ENCODE measurements at places on chromosomes 7 and 10.
A peak's percentile ranks its signal among the peaks of the same experiment; 100 is the strongest.

DNA sequence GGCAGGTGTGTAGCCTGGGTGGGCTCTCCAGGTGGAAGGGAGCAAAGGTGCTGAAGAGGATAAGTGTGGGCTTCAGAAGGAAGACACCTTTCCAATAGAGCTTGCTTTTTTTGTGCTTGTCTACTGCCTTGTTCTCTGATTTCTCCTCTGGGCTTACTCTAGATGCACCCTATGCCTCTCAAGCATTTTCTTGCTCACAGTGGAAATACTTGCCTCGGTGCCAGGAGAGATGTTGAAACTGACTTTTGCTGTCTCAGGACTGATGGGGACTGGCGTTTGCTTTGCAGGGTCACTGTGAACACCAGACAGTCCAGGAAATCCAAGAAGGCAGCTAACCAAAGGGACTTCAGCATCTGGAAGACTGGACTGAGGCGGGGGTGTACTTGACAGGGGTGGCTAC lies 187.9 kb downstream of the SNX10 start:
- no peak for DNase-seq

DNA sequence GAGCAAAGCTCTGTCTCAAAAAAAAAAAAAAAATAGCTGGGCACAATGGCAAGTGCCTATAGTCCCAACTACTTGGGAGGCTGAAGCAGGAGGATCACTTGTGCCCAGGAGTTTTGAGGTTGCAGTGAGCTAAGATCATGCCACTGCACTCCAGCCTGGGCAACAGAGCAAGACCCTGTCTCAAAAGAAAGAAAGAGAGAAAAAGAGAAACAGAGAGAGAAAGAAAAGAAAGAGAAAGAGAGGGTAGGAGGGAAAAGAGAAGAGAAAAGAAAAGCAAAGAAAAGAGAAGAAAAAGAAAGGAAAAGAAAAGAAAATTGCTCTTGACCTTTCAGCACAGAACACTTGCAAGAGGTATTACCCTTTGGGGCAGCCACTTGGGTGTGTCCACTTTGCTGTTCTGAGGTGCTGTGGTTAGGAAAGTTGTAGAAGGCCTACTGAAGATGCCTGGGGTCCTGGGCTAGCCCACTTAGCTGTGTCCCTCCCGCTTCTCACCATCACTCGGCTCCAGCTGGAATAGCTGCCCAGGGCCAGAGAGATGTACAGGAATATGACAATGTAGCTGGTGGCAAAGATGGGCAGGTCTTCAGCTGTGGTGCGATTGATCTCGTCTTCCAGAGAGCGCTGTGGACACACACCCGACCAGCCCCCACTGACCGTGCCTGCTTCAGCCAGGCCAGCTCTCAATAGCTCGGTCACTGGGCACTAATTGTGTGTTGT lies 5.6 kb downstream of the NPC1L1 start:
- no peak for DNase-seq

DNA sequence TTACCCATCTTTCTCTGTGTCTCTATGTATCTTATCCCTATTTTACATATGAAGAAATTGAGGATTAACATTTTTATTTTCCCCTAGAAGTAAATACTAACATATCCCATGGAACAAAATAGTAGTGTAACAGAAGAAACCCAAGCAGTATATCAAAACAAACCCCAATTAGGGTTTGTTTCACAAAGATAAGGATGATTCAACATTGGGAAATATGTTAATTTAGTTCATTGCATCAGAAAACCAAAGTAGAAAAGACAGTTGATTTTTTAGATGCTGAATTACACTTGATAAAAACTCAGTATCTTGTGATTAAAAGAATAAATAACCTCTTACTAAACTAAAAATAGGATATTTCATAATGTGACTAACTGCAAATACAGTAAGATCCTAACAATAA lies 87.8 kb downstream of the GLCCI1 start:
- peak; percentile 33 for DNase-seq

DNA sequence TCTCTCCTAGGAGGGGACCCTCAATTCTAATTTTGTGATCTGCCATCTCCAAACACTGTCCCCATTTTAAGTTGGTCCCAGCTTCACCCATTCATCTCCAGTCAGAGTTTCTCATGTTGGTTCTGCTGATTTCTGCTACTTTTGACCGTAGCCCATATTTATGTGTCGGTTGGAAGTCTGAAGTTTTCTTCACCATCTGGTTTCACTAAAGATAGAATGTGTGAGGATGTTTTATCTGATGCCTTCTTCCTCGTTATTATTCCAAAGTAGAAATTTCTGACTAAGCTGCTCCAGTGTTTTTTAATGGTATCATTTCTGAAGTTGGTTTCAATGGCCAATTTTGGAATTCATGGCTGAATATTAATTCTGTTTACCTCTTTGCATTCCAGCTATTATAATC lies 21.3 kb upstream of the IFIT2 start:
- DNase-seq = peak; percentile 46

- no peak for DNase-seq
Observed at GRCh38 chr10:130739757-130740145, 571.8 kb downstream of the TCERG1L start.

- no peak for DNase-seq
Observed at GRCh38 chr7:148049068-148049467, 541.5 kb upstream of the C7orf33 start.

GRCh38 chr7:84394219-84394618 lies 199.6 kb upstream of the SEMA3A start:
- no peak for DNase-seq

DNA sequence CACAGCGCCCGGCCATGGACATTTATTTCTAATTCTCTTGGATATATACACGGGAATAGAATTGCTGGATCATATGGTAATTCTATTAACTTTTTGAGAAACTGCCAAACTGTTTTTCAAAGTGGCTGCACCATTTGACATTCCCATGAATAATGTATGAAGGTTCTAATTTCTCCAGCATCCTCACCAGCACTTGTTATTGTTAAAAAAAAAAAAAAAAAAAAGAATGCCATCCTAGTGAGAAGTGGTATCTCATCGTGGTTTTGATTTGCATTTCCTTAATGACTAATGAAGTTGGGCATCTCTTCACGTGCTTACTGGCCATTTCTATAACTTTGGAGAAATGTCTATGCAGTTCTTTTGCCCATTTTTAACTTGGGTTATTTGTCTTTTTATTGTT lies 13.5 kb downstream of the CNNM2 start:
- DNase-seq = no peak

DNA sequence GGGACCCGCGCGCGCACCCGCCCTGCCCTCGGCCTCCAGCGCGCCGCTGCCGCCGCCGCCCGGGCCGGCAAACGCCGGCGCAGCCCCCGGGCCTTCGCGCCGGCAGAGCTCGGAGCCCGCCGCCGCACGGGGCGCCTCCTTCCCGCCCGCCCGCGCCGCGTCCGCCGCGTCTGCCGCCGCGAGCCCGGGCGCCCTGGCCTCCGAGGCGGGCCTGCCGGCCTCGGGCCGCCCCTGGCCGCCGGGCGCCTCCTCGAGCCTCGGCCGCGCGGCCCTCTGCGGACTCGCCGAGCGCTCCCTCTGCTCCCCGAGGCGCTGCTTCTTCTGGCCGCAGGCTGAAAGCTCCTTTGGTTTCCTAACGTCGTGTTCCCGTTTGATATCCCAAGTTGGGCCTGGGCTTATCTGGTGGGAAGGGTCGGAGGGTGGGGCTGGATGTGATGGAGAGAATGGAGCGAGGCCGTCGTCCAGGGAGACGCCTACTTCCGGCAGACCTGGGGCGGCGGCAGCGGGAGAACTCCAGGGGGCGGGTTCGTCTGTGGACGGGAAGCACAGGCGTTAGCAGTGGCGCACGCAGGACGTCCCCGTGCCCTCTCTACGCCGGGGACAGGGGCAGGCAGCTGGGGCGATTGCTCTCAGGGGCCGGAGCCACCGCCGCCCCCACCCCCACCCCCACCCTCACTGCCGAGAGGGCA lies 221.0 kb downstream of the PHTF2 start:
- DNase-seq = peak; percentile 71

DNA sequence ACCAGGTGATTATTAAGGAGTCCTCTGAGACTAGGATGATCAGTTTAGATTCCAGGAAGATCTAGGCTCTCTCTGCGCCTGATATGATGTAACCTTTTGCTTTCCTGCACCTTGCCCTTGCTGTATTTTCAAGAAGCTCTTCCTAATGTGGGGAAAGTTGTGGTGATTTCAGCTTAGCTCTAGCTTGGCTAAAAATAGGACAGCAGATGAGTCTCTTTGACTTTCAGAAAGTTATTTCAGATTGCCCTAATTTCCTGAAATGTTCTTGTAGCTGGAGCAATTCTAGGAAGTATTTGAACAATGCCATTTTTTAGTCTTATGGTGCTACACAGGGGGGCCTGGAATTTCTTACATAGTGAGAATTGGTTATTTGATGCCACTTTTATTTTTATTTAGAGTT lies 3.8 kb downstream of the LCOR start:
- peak; percentile 20 for DNase-seq

- DNase-seq = peak; percentile 8
Observed at GRCh38 chr7:3888096-3888495, 587.0 kb downstream of the SDK1 start.

- DNase-seq = no peak
Observed at GRCh38 chr10:97590082-97590747, 694 bp downstream of the C10orf62 start.

DNA sequence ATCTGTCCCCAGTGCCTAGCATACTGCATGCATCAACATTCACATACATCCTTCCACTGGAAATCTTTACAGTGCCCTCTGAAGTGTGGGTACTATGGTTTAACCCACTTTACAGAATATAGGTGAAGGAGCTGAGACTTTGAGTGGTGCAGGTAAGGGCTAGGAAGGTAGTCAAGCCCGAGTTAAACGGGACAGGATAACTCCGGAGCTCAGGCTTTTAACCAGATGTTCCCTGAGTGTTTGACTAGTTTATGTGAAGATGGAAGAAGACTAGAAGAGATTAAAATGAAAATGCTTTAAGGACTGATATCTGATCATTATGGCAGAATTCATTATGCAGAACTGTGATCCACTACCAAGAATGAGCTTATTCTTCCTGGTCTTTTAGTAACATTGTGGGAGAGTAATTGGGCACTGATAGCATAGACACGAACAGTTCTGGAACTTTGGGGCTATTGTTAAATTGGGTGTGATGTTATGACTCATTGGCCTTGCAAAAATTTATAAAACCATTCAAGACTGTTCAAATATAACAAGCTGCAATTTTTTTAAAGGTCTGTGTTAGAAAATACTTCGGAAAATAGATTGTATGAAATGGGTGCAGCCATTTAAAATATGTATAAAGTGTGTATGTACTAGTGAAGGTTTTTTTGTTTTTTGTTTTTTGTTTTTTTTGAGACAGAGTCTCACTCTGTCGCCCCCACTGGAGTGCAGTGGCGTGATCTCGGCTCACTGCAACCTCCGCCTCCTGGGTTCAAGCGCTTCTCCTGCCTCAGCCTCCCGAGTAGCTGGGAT lies 4.4 kb downstream of the CUL1 start:
- DNase-seq = no peak

- DNase-seq = no peak
Observed at GRCh38 chr10:57247271-57247670, 886.2 kb upstream of the ZWINT start.

- no peak for DNase-seq
Observed at GRCh38 chr10:111993872-111994426, 189.6 kb downstream of the GPAM start.

- DNase-seq = no peak
Observed at GRCh38 chr7:143018931-143019330, 8.0 kb downstream of the OR9A2 start.

GRCh38 chr7:2651336-2651735 lies 19.6 kb downstream of the TTYH3 start:
- DNase-seq = peak; percentile 40

- no peak for DNase-seq
Observed at GRCh38 chr7:37759526-37759925, 76.0 kb downstream of the GPR141 start.

DNA sequence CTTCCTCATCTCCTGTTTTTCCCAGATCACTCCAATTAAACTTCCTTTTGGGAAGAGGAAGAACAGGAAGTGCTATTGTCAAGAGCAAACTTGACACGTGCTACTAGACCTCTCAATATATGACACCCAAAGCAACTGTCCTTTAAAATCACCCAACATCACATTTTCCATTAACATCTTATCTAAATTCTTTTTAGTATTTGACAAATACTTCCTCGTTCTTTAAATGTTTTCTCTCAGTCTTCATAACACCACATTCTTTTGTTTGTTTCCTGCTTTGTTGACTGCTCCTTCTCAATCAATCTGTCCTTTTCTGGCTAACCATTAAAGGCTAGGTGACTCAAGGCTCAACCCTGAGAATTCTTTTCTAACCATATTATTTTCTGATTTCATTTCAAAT lies 7.1 kb upstream of the TFPI2 start:
- no peak for DNase-seq

GRCh38 chr10:14742382-14742781 lies 32.3 kb downstream of the FAM107B start:
- DNase-seq = no peak

DNA sequence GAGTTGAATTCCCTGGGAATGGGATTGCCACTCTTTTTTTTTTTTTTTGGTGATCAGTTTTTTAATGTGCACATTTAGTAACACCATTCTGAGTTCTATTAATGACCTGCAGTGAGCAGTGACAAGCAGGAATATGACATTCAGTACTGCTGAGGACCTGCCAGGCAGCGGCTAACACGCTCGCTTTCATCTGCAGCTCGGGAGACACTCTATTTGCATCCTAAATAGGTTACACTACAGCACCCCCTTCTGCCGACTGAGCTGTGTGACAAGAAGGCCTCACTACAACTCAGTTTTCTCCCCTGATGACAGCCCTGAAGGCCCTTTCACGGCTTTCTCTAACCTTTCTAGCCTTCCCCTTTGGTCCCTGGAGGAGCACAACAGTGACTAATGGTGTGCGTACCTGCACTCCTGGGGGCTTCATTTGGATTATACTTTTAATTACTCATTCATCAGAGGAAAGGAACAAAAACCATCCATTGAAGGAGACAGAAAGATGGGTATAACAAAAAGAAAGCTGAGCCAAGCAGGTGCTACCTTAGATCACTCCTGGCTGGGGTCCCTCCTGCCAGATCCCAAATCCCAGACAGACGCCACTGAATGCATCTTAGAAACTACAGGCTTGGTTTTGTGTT lies 872.4 kb downstream of the LRMDA start:
- DNase-seq = peak; percentile 89

GRCh38 chr10:73810735-73811465 lies 498 bp downstream of the NDST2 start:
- DNase-seq = peak; percentile 22

- no peak for DNase-seq
Observed at GRCh38 chr10:66572700-66573099, 353.1 kb upstream of the LRRTM3 start.

DNA sequence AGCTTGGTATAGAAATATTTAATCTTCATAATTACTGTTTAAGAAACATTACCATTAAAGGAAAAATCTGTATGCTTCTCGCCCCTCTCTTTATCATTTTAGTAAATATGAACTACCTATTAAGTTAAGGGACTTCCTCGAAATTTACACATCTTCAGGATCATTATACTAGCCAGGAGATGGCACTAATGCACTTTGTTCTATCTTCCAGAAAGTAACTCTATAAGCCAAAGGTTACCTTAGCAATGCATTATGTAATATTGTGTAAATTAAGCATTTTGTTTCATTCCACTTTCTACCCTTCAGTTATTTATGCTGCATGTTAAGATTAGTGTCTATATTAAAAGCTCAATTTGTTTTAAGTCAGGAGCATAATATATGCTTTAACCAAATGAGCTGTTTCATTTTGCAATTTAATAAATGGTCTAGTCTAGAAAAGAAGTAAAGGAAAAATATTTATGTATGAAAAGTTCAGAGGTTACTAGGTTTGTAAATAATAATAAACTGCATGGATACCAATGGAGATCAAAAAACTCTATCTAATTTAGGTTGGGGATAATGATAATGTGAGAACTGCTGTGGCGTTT lies 128.5 kb downstream of the ANKRD7 start:
- peak; percentile 23 for DNase-seq
